ENCODE measurements at places on chromosomes 7 and 10. TPM values are rescaled to one million over a fixed set of nuclear protein-coding genes. Genes with fewer than 3 reads are reported as not detected.

The AZGP1 gene
- total RNA-seq, result 17.1 TPM

The CTAGE8 gene
- 6.4 TPM for total RNA-seq

- H3K4me3 ChIP-seq, result no peak overlapping the region
- H3K27me3 ChIP-seq, result no peaks in the 10 kb centered on the region
- no peak for DNase-seq
- no peaks in the 10 kb centered on the region for H3K4me1 ChIP-seq
- H3K36me3 ChIP-seq, result no peaks in the 10 kb centered on the region
- no peak overlapping the region for H3K27ac ChIP-seq
Observed at GRCh38 chr7:154743206-154743605, 259.7 kb downstream of the PAXIP1 start.

GRCh38 chr7:91949221-91950009, 8.8 kb downstream of the AKAP9 start:
- no peak overlapping the region for H3K4me3 ChIP-seq
- no peaks in the 10 kb centered on the region for H3K36me3 ChIP-seq
- peaks cover 28% of the 10 kb centered on the region for H3K4me1 ChIP-seq
- DNase-seq, result no peak
- H3K27me3 ChIP-seq, result no peaks in the 10 kb centered on the region

DNA sequence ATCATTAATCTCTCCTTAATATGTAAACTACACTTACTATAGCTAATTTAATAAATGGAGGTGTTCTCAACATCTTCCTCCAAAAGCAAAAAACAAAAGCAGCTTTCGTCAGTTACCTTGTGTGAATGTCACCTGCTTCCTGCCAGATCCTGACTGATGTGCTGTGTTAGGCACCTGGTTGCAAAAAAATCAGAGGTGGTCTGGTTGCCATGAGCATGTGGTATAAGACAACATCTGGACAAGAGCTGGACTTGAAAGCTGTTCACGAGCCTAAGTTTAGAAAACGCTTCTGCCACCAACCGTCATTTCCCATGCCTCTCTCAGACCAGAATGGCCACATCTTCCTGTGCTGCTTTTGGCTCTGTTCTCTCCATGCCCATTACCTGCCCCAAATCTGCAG, 42.0 kb upstream of the GGCT start:
- no peak overlapping the region for H3K27ac ChIP-seq
- H3K4me3 ChIP-seq, result no peak overlapping the region
- H3K36me3 ChIP-seq, result no peaks in the 10 kb centered on the region
- H3K4me1 ChIP-seq, result peaks cover 3% of the 10 kb centered on the region

The ZC3HAV1L gene
- total RNA-seq, result 5.2 TPM

The PRKCQ gene
- 2.7 TPM for total RNA-seq

The CPA5 gene
- not detected for total RNA-seq

DNA sequence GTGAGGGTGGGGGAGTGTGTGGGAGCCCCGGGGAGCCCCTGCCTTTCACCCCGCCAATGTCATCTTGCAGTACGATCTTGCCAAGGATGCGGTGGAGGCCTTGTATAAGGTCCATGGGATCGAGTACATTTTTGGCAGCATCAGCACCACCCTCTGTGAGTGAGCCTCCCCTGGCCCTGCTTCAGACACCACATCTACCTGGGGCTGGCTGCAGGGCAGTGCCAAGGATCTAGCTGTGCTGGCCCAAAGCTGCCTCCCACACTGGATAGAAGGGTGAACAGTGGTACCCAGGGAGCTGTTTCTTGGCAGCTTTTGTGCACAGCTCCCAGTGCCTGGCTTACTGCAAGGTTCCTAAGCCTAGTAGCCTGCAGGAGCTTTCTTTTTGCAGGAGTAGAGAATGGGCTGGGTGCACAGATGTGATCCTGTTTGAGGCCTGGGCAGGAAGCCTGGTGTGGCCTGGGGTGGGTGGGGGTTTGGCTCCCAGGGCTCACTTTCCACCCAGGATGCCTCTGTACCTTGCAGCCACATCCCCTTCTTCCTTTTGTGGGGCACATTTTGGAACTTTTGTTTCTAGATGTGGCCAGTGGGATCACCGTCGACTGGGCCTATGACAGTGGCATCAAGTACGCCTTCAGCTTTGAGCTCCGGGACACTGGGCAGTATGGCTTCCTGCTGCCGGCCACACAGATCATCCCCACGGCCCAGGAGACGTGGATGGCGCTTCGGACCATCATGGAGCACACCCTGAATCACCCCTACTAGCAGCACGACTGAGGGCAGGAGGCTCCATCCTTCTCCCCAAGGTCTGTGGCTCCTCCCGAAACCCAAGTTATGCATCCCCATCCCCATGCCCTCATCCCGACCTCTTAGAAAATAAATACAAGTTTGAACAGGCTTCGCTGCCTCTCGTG, 12.2 kb upstream of the CPA1 start:
- no peak for DNase-seq
- no peak overlapping the region for H3K4me3 ChIP-seq
- no peaks in the 10 kb centered on the region for H3K36me3 ChIP-seq
